IMR-90 (cell line): ENCODE measurements at places on chromosomes 3 and 15. TPM values are rescaled to one million over a fixed set of nuclear protein-coding genes. Genes with fewer than 3 reads are reported as not detected.

Gene ISL2
- total RNA-seq, result 1.1 and 1.3 TPM in 2 replicates

Gene BCL2A1
- 2.5 and 4.5 TPM in 2 replicates for total RNA-seq

Gene FAM227B
- 1.8 and 2.5 TPM in 2 replicates for total RNA-seq

Gene RPL39L
- total RNA-seq, result 32.5 and 34.6 TPM in 2 replicates

Gene SATB1
- total RNA-seq, result 5.3 and 7.5 TPM in 2 replicates

Gene SAMMSON
- total RNA-seq, result not detected in 2 replicates

Gene TPRG1
- 0.56 TPM in 1 of 2 replicates, not detected in the other for total RNA-seq

Gene VIPR1
- total RNA-seq, result not detected in 2 replicates

Gene RNU5B-1
- total RNA-seq, result not detected in 2 replicates

DNA sequence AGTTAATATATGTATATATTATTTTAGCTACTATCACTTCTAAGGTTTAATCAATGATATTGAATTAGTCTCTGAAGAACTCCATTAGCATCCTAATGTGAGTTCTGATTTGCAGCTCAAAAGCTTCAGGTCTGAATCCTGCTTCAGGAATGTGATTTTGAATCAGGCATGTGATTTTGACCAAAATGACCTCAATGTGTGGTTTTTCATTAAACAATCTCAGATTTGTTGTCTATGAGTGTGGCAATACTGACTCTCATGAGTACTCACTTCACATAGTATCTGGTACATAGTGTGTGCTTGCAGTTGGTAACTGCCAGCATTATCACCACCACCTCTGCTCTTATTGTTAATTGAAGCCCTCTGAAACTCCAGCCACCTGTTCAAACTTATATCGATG lies 251.0 kb downstream of the KCNH8 start:
- no peak for DNase-seq

DNA sequence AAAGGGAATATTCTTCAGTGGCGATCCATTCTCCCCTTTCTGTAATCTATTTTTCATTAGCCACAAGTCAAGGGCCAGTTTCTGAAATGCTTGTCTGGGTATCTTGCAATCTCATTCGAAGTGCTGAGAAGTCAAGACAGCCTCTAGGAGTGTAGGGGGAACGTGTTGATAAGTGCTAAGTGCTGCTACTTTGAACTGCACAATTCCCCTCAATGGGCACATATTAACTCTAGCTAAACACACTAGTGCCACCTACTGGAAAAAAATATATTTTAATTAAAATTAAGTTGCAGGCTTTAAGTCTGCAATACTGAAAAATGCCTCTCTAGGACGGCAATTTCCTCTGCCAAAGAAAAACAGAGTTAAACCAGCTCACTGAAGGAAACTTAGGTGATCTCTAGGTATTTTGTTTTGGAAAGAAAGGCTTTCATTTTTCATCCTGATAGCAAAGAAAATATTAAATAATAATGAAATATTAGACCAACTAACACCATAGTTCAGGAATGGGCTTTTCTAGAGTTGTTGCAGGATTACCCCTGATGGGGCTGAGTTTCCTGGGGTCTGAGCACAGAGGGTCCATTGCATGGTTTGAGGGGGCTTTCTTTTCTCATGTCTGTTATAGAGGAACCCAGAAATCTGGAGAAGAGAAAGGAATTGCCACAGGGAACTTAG lies 181.9 kb upstream of the KBTBD8 start:
- DNase-seq, result peak; percentile 83

DNA sequence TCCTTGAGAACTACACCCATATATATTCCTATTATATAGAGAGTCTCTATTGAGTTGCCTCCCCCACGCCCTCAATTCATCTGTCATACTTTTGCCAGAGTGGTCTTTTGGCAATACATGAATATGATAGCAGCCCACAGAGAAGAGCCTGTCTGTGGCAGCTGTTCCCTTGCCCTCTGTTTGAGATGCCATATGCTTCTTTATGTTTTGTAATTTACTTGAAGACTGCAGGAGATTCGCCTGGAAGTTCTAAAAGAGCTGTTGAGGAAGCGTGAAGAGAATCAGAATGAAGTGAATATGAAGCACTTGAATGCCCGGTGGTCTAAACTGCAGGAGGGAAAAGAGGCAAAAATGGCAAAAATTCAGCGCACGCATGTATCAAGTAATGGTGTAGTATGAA lies 27.2 kb downstream of the CFAP91 start:
- DNase-seq, result no peak

DNA sequence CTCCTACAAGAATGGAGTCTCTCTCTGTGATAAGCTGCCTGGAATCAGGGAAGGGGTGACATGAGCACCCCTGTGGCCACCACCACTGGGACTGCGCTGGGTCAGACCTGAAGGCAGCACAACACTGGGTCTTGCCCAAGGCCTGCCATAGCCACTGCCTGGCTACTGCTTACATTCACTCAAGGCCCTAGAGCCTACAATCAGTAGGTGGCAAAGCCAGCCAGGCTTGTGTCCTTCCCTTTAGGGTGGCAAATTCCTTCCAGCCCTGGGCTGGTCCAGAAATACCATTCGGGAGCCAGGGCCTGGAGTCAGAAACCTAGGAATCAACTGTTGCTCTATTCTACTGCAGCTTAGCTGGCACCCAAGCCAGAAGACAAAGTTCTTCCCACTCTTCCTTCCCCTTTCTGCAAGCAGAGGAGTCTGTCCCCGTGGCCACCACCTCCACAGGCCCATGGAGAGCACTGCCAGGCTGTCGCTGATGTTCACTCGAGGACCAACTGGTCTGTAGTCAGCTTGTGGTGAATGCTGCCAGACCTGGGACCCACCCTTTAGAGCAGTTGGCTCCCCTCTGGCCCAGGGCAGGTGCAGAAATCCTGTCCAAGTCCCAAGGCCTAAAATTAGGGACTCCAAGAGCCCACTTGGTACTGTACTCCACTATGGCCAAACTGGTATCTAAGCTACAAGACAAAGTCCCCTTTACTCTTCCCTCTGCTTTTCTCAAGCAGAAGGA lies 307.4 kb downstream of the THSD4 start:
- no peak for DNase-seq

DNA sequence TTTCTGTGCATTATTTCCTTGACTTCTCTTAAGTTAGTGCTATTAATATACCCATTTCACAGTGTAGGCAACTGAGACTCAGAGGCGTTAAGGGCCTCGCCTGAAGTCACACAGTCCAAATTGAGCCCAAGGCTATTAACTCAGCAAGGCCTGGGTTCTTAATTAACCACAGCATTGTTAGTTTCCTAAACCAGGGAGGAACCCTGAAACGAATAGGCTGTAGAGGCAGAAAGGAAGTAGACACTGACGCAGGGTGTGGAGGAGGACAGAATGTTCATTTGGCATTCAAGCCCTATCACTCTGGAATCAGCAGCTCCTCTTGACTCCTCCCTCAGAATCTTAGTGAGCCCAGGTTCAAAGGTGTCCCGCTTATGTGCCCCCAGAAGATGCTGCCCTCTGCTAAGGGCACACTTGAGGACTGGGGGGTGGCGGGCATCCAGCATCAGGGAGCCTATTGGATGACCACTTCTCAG lies 13.9 kb downstream of the ARHGEF3 start:
- DNase-seq, result no peak

DNA sequence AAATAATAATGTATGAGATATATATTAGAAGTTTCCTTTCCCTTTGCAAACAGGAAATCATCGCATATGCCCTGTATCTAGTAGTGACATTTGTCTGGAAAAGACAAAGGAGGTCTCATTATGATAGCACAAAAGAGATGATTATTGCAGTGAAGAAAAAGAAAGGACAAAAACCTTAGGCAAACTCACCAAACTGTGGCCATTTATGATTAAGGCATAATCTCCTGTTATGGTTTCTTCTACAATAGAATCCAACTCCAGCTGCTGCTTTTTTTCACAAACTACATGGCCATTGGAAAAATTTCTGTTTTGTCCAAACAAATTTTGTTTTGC lies 218.2 kb downstream of the ATP8B4 start:
- no peak for DNase-seq

DNA sequence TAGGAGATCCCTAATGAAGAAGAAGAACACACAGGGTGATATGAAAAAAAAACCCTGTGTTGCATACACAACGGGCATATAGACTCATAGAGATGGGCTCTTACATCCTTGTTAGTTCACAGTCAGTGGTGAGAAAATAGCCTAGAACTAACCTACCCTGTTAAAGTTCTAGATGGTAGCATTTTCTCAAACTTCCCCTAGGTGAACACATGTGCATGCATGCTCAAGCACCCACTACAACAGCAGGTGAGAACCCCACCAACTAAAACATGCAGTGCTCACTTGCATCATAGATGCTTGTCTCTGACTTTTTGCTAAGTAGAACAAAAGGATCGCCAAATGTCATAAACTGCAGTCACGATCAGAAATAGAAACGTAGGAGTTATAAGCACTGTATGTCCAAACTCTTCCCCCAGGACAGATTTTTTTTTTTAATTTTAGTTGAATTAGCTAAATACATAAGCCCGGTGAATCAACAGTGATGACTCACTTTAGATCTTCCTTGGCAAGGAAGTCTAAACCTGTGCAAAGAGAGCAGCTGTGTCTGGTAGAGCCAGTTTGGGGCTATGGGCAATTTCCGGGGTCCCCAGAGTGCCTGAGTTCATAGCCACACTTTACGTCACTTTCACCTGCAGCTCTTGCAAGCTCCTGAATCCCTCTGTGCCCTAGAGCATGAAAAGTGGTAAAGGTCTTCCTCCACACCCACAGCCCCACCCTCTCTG lies 96.2 kb upstream of the SEMA6D start:
- peak; percentile 50 for DNase-seq

GRCh38 chr3:69724722-69725435 lies 14.4 kb upstream of the MITF start:
- DNase-seq, result no peak

GRCh38 chr3:97636465-97636864 lies 128.1 kb upstream of the ARL6 start:
- no peak for DNase-seq

DNA sequence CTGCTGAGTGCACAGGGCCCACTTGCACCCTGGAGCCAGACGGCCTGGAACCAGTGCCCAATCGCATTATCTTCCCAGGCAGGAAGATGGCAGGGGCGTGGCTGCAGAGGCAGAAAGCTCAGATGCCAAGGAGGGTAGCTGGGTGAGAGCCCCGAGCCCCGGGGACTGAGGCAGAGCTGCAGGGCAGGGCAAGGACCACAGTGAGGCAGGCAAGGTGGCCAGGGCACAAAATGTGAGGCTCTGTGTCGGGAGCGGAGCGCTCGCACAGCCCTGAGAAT lies 1.6 kb upstream of the CCDC33 start:
- no peak for DNase-seq

DNA sequence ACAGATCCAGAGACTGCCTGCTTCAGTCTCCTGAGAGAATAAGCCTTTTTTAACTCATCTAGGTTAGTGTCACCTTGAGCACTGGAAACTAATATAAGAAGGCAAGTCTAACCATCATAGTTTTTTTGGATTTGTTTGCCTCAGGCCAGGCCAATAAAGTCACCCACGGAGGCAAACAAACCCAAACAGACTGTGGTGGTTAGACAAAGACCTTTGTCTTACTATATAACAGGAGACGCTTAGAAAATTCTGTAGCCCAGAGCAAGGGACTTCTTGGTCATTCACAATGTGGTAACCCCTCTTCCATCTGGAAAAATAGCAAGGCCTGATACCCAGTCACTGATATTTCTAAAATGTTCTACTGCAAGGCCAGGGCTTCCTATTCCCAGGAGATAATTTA lies 45.3 kb upstream of the PPP2R3A start:
- no peak for DNase-seq

DNA sequence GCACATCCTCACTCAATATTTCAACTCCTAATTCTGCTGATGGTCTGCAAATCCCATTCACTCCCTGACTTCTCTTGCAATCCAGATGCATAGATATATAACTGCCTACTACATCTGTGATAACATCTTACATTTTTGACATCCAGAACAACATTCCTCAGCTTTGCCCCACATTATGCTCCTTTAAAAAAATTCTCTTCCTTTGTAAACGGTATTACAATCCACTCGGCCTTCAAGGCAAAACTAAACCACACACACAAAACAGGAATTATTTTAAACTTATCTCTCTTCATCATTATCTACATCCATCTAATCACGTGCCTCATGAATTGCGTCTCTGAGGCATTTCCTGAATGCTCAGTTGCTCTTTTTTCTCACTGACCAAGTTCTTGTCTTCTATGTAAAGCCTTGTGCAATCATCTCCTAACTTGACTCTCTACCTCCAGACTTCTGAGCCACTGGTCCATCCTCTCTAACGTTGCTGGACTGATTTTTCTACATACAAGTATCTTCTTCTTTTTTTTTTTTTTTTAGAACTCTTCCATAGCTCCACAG lies 117.0 kb downstream of the SATB1 start:
- no peak for DNase-seq

GRCh38 chr15:35673093-35673684 lies 127.2 kb upstream of the DPH6 start:
- DNase-seq, result no peak

GRCh38 chr3:13567684-13568514 lies 19.0 kb downstream of the FBLN2 start:
- no peak for DNase-seq

DNA sequence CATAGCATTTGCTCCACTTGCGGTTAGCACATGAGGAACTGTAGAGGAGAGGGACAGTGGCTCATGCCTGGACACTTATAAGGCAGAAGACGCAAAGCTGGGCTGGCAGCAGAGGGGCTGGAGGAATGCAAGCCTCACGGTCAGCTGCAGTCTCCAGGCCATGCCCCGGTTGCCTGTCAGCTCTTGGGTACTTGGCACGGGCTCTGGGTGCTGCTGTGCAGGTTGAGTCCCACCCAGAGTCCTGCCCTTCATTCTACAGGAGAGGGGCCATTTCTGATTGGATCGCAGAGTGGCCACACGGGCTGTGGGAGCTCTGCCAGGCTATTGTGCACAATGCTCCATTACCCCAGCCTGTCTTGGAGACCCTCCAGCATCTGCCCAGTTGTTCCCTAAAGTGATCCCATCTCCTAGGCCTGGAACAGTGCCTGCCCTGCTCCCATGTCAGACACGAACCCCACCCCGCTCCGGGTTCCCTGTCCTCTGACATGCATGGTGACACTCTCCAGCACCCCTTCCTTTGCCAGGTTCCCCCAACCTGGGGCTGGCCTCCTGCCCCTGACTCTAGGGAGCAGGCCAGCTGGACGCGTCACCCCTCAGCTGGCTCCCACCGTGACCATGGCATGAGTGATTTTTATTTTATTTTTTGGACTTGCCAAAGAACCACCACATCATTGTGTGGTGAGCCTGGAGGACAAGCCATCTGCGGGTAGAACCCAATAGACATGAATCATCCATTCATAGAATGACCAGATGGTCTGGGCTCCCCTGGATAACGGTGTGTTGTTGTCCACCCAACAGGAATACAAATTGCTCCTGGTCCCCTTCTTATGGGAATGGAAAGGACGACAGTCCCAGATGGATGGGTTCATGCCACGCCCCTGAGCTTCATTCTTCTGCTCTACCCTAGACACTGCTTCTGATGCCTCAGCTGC lies 51.0 kb upstream of the KLF13 start:
- DNase-seq, result no peak

DNA sequence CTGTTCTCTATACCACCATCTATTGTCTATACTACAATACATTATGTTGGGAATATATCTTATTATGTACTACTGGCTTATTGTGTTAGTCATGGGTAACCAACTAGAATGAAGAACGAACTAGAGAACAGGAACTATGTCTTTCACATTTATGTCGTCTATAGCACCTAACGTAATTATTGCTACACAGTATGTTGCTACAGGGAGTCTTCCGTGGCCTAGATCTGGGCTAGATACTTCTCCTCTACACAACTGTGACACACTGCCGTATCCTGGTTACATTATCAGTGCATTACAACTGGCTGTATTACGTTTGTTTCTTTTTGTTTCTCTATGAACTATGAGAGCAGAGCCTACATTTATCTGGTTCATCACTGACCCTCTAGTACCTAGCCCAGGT lies 34.0 kb downstream of the SCG5 start:
- no peak for DNase-seq
